ENCODE measurements at places on chromosomes 12 and 14.
A peak's percentile ranks its signal among the peaks of the same experiment; 100 is the strongest.

GRCh38 chr12:58976146-58976545, 55.8 kb upstream of the LRIG3 start:
- no peak for DNase-seq

DNA sequence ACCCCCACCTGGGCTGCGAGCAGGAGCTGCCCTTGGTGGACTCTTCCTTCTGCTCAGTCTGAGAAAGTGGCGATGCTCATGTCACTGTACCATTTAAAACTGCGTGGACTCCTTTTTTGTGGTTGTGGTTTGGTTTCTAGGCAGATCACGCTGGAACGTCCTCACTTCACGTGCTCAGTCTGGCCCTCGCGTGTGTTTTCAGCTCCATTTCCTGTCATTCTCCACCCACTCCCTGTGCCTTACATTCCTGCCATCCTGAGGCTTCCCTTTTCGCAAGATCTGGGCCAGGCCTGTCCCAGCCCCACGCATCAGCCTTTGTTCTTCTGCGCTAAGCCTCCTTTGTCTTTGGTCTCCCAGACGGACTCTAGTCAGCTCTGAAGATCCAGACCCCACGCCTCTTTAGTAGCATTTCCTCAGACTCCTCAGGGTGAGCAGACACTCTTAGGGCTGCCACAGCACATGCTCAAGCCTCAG, 105.4 kb downstream of the FBXL14 start:
- no peak for DNase-seq

GRCh38 chr14:86777963-86778602, 1214.9 kb downstream of the GALC start:
- DNase-seq, result no peak

DNA sequence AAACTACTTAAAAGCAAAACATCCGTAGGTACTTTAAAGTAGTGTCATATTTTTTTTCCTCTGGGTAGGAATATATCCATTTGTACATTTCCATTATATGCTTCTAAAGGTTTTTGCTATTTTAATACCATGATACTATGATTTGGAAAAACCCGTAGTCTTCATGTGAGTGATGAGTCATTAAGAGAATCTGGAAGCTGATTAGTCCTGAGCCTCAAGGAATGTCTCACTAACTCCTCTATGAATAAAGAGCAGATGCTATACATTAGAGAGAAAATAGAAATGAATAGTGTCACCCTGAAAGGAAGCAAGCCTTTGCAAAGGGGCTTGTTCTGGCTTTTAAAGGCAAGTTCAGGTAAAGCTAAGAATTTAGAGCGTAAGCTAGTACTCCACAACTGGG, 432.1 kb downstream of the CCDC91 start:
- DNase-seq, result no peak

DNA sequence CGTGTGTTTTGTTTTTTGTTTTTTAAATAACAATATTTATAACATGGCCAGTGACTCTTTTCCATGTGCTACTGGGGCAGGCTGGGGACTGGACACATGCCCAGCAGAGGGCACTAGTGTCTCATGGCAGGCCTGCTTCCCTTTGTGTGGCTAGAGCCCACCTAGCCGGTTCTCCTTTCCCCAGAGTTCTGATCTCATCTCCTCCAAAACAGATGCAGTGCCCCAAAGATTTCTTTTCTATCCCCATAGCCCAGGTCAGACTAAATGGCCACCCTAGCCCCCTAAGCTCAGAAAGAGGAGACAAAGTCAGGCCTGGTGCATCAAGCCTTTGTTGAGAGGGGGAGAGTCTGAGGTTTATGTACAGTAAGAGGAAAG, 21.2 kb downstream of the PRPF40B start:
- DNase-seq, result peak; percentile 67

DNA sequence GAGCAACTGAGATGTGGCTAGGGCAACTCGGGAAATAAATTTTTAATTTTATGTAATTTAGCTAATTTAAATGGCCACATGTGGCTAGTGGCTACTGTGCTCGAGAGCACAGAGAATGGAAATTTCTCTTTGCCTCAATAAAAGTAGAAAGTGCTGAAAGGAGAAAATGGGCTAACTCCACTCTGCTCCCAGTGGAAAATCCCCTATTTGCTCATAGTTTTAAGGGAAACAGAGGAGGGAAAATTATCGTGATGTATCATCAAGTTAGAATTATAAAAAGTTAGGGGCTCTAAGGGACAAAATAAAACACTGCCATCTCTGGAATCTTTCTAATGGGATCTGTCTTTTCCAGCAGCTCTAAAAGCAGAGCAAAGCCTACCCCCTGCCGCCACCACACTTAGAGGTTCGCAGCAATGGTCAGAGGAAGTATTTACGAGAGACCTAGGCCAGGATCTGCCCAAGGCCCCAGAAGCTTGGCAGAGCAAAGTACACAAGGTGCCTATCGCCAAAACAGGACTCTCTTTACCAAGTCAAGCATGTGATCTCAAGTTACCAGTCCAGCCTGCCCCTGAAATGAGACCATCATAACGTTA, 220.7 kb downstream of the PPM1H start:
- DNase-seq, result no peak

DNA sequence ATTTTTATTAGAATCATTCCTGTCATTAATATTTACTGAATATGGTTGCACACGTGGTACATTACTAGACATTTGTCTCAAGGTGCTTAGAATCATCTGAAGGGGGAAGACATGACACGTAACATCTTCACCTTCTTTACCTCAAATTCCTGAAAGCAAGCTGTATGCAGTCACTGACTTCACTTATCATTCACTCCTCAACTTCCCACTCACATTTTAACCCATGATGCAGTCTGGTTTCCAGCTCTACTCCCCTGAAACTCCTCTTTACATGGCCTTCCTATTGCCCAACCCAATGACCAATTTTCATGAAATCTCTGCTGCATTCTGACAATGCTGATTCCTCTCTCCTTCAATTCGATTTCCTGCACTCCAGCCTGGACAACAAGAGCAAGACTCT, 5.8 kb upstream of the PSMC6 start:
- DNase-seq, result no peak

GRCh38 chr14:101948666-101949216, 15.6 kb upstream of the DYNC1H1 start:
- DNase-seq, result peak; percentile 10

GRCh38 chr14:39868251-39868650, 436.0 kb upstream of the FBXO33 start:
- DNase-seq, result no peak

- no peak for DNase-seq
Measured at GRCh38 chr12:120081641-120082040, 34.9 kb downstream of the RAB35 start.

DNA sequence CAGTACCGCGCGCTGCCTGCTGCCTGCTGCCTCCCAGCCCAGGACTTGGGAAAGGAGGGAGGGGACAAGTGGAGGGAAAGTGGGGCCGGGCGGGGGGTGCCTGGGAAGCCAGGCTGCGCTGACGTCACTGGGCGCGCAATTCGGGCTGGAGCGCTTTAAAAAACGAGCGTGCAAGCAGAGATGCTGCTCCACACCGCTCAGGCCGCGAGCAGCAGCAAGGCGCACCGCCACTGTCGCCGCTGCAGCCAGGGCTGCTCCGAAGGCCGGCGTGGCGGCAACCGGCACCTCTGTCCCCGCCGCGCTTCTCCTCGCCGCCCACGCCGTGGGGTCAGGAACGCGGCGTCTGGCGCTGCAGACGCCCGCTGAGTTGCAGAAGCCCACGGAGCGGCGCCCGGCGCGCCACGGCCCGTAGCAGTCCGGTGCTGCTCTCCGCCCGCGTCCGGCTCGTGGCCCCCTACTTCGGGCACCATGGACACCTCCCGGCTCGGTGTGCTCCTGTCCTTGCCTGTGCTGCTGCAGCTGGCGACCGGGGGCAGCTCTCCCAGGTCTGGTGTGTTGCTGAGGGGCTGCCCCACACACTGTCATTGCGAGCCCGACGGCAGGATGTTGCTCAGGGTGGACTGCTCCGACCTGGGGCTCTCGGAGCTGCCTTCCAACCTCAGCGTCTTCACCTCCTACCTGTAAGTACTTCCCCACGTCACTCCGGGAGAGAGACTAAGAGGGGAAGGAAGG, at the start of gene LGR5:
TSS of gene LGR5 (plus strand) at position 186 of the 732 bp plus-strand sequence. CDS start at position 469, 283 bp downstream.
- no peak for DNase-seq

GRCh38 chr12:6964605-6965025, 5.8 kb downstream of the PHB2 start:
- DNase-seq, result no peak

- no peak for DNase-seq
Measured at GRCh38 chr12:105906561-105906960, 232.2 kb downstream of the NUAK1 start.

- DNase-seq, result no peak
Measured at GRCh38 chr14:80427101-80427500, 215.8 kb upstream of the DIO2 start.

DNA sequence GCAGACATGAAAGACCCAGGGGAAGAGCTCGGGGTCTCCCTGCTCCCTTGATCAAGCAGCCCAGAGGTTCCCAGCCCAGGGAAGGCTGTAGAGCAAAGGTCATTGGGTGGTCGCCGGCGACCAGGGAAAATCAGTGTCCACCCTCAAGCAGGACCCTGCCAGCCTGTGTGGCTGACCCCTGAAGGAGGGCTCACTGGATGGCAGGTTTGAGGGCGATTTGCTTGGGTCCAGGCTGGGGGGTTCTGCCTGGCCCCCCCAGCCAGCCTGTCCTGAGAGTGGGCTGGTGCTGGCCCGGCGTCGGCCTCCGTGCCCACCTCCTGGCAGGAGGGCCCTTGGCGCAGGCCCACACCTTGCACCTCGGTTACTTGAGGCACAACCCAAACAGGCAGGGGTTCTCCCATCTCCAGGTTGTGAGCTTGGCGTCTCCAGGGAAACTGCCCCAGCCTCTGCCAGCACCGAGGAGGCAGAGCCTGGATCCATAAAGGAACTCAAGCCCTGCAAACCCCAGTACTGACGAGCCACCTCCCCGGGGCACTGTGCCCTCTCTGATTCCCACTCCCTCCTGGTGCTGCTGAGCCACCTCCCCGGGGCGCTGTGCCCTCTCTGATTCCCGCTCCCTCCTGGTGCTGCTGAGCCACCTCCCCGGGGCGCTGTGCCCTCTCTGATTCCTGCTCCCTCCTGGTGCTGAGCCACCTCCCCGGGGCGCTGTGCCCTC, 329.0 kb upstream of the SFSWAP start:
- DNase-seq, result no peak

DNA sequence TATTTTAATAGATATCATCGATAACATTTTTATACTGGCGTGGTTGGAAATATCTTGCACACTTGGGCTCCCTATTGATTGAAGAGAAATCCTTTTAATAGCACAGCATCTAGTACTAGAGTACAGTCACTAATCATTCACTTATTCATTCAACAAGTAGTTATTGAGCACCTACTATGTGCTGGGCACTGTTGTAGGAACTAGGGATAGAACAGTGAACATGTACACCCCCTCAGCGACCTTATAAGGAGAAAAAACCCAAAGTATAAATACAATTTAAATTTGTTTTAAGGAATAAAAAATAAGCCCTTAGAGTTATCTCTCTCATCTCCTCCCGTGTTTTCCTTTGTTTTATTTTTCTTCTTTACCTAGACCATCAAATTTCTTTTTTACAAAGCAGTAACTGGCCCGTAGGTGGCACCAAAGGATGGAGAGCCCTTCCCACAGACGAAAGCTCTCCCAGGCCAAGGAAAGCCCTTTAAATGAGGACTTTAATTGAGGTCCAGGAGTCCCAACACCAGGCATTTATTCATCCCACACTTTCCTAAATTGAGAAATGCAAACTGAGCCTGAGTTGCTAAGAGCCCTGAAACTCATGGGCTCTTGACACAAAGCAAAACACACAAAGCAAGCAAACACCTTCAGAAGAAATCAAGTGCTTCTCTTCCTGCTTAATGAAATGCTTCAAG, 29.0 kb downstream of the PEBP1 start:
- no peak for DNase-seq

- DNase-seq, result no peak
Measured at GRCh38 chr12:25896981-25897380, 61.5 kb upstream of the RASSF8 start.

- DNase-seq, result no peak
Measured at GRCh38 chr12:93031028-93031427, 101.9 kb upstream of the EEA1 start.

DNA sequence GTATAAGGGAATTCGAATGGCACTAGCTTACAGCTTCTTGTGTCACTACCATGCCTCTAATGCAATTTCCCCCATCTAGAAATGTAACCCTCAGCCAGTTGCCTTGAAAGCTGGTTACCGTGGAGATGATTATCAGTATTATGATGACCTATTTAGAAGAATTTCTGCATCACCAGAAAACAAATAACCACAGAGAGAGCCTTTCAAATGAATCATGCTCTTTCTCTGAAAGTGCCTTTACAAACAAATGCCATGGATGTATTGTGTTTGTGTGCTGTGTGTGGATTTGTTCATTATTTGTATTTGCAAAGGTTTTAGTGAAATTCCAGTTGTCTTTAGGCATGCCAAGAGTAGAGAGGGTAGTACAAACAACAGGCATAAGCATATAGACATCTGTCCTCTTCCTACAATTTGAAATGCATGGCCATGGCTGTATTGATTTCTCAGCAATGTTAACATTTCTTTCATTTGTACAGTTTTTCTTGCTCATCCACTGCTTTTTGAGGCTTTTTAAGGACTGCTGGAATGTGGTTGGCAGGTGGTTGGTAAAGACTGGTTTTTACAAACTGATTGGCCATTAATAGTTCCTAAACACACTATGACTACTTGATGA, 266.5 kb downstream of the PAWR start:
- DNase-seq, result no peak

DNA sequence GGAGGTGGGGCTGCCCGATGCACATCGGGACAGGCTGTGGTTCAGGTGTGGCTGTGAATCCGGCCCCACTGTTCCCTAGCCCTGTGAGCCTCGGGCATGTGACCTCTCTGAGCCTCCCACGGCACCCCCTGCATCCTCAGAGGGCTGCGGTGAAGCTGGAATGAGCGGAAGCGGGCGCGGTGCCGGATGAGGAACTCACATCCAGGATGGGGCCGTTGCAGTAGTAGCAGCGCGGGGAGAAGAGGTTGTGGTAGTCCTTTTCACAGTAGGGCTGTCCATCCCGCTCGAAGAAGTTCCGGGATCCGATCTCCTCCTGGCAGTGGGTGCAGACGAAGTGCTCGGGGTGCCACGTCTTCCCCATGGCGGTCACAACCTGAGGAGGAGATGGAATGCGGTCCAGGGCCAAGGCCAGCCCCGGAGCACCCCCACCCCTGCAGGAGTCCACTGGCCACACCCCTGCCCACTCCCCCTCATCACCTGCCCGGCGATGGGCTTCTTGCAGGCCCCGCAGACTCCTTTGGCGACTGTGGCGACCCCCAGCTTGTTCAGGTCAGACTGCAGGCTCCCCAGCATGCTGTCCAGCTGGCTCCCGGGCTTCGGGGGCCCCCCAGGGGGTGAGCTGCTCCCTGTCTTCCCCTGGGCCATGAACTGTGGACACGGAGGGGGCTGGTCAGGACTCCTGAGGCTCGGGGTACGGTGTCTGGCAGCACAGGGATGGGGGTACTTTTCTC, 13.9 kb upstream of the RPLP0 start:
- DNase-seq, result no peak

Measured in activated naive CD4-positive, alpha-beta T cell (primary cell).